Psoas muscle (tissue), 8 donors: ENCODE measurements at places on chromosomes 1 and 21. TPM values are rescaled to one million over a fixed set of nuclear protein-coding genes. Genes with fewer than 3 reads are reported as not detected.

LELP1 gene
- not detected for polyA plus RNA-seq

MAN1C1 gene
- 1.8 TPM for polyA plus RNA-seq

RNU11 gene
- not detected for polyA plus RNA-seq

ANGPTL3 gene
- polyA plus RNA-seq = not detected

PGLYRP4 gene
- polyA plus RNA-seq = not detected

CYP4X1 gene
- polyA plus RNA-seq = 1.3 TPM

FAM177B gene
- 0.08 TPM for polyA plus RNA-seq

ATXN7L2 gene
- polyA plus RNA-seq = 5.2 TPM

SLFNL1 gene
- 0.17 TPM for polyA plus RNA-seq

TMEM35B gene
- polyA plus RNA-seq = 8.5 TPM

MRPS15 gene
- polyA plus RNA-seq = 279 TPM

PRAMEF5 gene
- not detected for polyA plus RNA-seq

F3 gene
- 5.6 TPM for polyA plus RNA-seq

IFI44 gene
- polyA plus RNA-seq = 3.3 TPM

BRINP3 gene
- not detected for polyA plus RNA-seq

ANGEL2 gene
- polyA plus RNA-seq = 7.3 TPM

GPR37L1 gene
- polyA plus RNA-seq = 0.01 TPM

RBBP4 gene
- 46.6 TPM for polyA plus RNA-seq

HMCN1 gene
- 1.5 TPM for polyA plus RNA-seq

ADAMTS4 gene
- polyA plus RNA-seq = 0.92 TPM

KMO gene
- polyA plus RNA-seq = 0.08 TPM

HSPB7 gene
- 1,867 TPM for polyA plus RNA-seq

TRABD2B gene
- polyA plus RNA-seq = 0.32 TPM

TAS1R1 gene
- polyA plus RNA-seq = not detected

SIKE1 gene
- 35.2 TPM for polyA plus RNA-seq

CLDN19 gene
- 0.14 TPM for polyA plus RNA-seq

NCAM2 gene
- polyA plus RNA-seq = 0.44 TPM

AQP10 gene
- not detected for polyA plus RNA-seq

NTNG1 gene
- not detected for polyA plus RNA-seq

CD48 gene
- polyA plus RNA-seq = 1.00 TPM

C8B gene
- not detected for polyA plus RNA-seq

TNFRSF8 gene
- 0.25 TPM for polyA plus RNA-seq

AGT gene
- polyA plus RNA-seq = 9.2 TPM

RPRD2 gene
- polyA plus RNA-seq = 8.9 TPM

VWA1 gene
- 7.8 TPM for polyA plus RNA-seq

HES3 gene
- not detected for polyA plus RNA-seq

CAMK2N1 gene
- 2.2 TPM for polyA plus RNA-seq

TMCO4 gene
- polyA plus RNA-seq = 3.2 TPM

KCNA3 gene
- polyA plus RNA-seq = not detected

VSIG8 gene
- polyA plus RNA-seq = not detected

PLA2G2F gene
- polyA plus RNA-seq = not detected

HTR6 gene
- polyA plus RNA-seq = not detected

C1orf141 gene
- polyA plus RNA-seq = not detected

FAM72B gene
- 0.14 TPM for polyA plus RNA-seq

SELE gene
- polyA plus RNA-seq = 0.36 TPM

HNRNPCL4 gene
- not detected for polyA plus RNA-seq

SLAMF9 gene
- polyA plus RNA-seq = not detected

GBP5 gene
- 0.16 TPM for polyA plus RNA-seq

ERICH3 gene
- polyA plus RNA-seq = not detected
